Astrocyte (in vitro differentiated cells and primary cell): ENCODE measurements at places on chromosomes 4 and X. TPM values are rescaled to one million over a fixed set of nuclear protein-coding genes. Genes with fewer than 3 reads are reported as not detected.

The HSFX1 gene
- 0.75 and 1.5 TPM in 2 replicates for total RNA-seq

- peak; percentile 5 for DNase-seq
Measured at GRCh38 chr4:145735827-145736226, 55.9 kb downstream of the C4orf51 start.

DNA sequence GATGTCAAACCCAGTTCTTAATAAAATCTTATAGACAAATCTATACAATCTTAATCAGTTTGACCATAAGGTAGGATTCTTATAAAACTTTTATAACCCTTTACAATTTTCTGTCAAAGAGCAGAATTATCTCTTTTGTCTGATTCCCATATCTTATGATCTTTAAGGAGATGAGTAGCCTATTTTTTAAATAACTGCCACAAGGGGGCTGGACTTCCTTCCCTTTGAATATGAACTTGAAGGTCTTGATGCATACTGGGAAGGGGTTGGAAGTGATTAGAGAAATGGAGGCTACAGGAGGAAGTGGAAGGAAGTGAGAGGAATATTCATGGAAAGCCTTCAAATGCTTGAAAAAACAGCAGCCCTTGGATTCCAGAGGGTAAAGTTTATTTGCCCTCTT is 111.1 kb downstream of the APOOL start:
- no peak for DNase-seq

The CXorf49B gene
- not detected in 2 replicates for total RNA-seq

The MAMLD1 gene
- total RNA-seq = 6.6 TPM in 2 replicates

DNA sequence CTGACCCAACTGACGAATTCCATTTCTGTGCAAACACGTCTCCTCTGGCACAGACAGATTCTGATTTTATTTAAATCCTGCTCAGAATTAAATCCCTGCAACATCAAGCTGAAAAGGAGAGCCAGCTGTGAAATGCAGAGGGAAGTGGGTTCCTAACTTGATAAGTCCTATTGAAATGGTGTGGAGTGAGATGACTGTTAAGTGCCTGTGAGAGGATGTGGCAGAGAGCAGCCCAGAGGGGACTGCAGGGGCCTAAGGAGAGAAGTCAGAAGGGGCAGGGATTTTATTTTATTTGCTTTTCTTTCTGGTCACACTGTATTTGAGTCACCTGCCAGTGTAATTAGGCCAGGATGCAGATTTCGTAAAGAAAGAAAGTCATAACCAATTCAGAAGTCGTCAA is 277.4 kb downstream of the NKX6-1 start:
- no peak for DNase-seq

DNA sequence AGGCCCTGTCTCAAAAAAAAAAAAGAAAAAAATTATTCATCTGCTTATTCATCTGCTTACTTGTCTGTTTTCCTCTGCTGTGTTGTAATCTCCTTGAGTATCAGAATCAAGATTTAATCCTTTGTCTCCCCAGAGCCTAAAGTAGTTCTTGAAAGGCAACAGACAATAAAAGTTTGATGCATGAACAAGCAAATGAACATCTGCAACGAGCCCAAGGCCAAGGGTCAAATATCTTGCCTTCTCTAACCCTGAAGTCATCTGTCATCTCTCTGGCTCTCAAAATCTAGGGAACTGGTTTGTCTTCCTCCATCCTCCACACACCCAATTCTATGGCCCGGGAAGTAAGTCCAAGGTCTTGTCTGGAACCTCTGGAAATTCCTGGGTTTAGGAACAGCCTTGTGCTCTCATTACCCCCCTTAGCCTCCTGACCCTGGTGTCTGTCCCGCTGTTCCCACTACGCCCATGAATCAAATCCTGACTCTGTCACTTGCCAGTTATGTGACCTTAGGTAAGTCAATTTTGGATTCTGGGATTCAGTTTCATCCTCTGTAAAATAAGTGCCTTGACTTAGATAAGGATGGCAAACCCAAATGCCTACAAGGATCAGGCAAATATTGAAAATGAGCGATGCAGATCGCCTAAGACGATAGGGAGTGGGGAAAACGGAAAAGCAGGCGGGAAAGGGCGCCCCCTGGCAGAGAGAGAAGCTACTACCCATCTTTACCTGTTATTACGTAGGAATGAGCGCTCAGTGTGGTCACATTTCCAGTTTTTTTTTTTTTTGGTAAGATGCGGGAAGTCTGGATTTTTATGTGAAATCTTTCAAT is 102.7 kb upstream of the DHX15 start:
- no peak for DNase-seq
